ENCODE measurements at places on chromosomes 1 and 21. TPM values are rescaled to one million over a fixed set of nuclear protein-coding genes. Genes with fewer than 3 reads are reported as not detected.

DNA sequence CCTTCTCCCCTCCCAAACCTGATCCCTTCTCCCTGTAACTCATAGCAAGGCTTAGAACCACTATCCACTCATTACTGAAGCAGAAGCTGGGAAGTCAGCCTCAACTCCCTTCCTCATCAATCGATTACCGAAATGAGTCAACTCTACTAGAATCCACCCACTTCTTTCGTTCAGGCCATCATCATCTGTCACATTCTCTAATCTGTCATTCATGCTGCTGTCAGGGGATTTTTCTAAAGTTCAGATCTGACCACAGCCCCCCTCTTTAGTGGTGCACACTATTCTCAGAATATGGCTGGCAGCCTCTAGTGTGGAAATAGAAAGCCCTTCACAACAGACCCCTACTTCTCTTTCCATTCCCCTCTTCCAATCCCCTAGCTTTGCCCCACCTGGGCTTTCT lies 5.1 kb downstream of the NT5C1A start:
- DNase-seq: no peak

DNA sequence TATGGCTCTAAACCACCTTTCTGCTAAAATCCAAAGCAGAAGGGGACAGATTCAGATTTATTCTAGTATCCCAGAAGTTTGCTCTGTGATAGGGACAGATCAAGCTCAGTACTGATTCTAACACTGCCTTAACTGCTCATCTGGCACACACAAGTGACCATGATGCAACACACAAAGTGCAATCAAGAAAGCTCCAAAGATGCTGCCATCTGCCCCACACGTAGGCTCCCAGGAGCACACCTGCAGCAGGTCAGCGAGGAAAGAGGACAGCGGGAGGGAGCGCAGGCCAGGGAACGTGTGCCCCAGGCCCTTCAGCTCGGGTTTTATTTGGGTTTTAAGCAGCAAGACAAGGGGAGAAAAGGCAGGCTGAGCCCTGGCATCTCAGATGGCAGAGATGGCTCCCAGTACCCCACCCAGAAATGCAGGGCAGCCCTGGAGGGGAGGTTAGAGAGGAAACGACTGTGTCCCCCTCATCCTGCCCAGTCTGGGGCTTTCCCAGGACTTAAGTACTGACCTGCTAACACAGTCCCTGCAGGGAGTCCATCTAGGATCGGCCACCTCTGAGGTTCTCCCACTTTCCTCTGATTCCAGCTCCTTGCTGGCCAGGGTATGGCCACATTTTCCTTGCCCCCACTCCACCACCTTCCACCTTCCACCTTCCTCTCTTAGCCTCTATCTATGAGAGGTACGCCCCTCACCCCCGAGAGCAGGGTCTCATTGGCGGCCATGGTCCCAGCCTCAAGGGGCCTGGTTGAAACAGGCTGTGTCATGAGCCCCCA lies 1.2 kb downstream of the TRIM11 start:
- no peak for DNase-seq

GRCh38 chr1:245704765-245705164 lies 550.0 kb downstream of the KIF26B start:
- DNase-seq: no peak

DNA sequence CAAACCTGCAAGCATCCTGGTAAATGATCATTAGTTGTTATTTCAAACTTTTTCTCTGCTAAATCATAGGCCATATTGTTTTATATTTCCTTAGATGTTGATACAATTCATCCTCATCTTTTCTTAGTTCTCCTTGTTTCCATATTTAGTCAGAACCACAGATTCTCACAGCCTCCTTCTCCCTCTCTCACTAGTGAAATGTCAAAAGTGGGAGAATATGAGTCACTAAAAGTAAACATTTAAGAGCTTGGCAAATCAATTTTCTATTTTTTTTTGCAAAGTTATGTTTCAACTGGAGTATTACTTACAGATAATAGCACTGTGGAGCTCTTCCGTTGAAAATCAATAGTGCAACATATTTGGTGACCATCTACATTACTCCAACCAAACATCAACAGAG lies 308.8 kb downstream of the COL11A1 start:
- no peak for DNase-seq

DNA sequence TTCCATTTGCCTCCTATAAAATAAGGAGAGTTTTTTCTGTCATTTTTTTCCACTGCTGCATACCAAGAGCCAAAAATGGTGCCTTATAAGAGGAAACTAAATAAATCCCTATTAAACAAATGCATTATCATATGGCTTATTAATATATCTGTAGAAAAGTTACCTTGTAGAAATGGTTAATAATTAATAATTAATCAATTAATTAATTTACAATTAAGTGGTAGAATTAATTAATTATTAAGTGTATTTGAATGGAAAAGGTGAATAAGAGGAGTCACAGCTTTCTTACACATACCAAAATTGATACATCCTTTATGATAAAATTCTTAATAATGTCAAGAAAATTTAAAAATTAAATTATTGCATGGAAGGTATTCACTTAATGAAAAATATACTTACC lies 35.6 kb upstream of the RGS18 start:
- DNase-seq: no peak

DNA sequence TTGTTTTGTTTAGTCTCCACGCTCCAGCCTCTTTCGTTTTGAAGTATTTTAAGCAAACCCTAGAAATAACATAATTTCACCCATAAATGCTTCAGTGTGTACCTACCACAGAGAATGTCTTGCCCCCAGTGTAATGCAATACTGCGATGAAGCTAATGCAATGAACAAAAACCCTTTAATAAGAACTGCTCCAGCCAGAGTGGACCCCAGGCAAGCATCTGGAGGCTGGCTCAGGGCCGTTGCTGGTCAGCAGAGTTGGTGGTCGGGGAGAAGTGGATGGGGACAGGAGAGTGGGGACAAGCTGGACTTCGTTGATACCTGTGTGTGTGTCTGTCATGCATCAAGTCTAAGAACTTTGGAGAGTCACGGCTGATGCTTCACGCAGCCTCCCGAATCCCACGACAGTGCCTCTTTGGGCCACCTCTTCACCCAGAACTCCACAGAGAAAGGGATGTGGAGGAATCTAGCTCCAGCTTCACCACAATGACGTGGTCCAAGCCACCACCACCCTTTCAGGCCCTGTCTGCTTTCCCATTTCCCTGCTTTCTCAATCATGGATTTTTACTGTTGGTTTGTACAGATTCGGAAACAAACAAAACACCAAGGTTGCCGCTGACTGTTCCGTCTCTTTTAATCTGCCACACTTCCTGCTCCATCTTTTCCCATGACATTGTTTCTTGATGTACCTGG lies 108.6 kb upstream of the ERRFI1 start:
- DNase-seq: no peak

DNA sequence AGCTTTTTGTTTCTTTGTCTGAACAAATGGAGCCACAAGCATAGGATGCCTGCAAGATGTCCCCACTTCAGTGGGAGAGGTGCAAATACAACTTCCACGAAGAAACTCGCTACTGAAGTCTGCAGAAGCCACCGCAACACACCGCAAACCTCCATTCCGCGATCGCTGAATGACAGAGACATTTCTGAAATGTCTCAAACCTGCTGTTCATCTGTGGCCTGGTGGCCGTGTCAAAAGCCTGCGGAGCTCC lies 1.0 kb downstream of the TP53BP2 start:
- DNase-seq: no peak

DNA sequence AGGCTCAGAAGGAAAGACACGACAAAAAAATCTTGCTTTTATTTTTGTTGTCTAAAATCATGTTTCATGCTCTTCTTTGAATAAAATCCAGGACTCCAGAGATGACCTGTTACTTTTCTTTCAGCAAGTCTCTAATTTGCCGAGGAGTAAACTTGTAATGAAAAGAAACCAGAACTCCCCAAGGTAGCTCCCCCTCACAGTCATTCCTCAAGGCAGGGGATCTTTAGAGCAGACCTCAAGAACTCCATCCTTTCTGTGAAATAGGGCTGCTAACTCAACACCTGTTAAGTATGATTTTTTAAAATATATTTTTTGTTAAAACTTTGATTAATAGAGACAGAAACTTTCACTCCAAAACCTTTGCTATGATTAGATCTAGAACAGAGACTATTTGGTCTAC lies 82.7 kb upstream of the ABCD3 start:
- no peak for DNase-seq

DNA sequence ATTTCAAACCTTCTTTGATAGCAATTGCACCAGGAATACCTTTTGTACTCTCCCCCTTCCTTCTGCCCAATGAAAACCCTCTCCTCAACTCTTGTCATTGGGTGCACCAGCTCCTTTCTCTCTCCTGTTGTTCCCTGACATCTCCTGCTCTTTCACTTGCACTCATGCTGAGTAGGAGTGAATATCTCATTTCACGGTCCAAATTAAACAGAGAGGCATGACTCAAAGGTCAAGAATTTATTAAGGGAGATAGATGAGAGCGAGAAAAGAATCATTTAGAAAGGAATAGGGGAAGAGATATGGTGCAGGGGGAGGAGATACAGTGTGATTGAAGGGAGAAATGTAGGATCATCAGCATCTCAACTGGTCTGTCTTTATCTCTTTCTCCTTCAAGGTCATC lies 22.1 kb downstream of the AIM2 start:
- DNase-seq: no peak

DNA sequence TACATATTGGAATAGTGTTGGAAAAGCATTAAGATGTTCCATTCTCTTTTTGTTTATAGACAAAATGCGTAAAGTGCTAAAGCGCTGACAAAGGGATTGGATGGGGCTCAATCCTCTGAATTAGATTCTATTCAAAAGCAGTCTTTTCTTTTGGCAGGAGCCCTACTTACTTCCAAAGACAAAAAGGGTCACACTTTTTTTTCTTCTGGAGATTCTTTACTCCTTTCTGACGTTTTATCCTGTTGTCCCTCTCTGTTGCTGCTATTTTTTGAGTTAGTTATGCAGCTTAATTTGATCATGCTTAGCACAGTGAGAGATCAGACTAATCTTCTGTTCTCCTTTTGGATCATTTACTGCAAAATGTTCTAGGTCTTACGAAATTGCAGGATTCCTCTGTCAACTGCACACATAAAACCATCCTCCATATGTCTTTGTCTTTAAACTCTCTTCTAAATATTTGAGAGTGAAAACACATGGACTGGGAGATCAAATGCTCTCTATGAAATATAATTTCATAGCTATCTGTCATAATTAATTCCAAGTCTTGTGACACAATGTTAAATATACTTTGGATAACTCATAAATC lies 656.4 kb upstream of the ADGRL2 start:
- DNase-seq: no peak

DNA sequence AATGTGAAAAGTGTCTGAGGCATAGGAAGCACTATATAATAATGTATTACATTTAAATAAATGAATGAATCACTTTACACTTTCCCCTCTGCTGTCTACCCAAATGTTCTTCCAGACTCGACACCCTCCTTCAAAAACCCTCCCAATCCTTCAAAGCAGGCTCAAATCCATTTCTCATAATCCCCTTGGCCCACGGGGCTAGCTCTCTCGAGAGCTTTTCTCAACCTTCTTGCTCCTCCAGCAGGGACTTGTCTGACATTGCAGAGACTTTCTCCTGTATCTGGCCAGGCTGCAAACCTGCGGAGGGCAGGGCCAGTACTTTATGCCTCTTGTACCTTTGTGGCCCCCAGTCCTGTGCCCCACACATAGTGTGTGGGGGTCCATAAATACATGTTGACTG lies 14.1 kb upstream of the CNTN2 start:
- no peak for DNase-seq

- DNase-seq: peak; percentile 62
These were observed 704 bp upstream of the CRABP2 start for GRCh38 chr1:156705918-156706656.

DNA sequence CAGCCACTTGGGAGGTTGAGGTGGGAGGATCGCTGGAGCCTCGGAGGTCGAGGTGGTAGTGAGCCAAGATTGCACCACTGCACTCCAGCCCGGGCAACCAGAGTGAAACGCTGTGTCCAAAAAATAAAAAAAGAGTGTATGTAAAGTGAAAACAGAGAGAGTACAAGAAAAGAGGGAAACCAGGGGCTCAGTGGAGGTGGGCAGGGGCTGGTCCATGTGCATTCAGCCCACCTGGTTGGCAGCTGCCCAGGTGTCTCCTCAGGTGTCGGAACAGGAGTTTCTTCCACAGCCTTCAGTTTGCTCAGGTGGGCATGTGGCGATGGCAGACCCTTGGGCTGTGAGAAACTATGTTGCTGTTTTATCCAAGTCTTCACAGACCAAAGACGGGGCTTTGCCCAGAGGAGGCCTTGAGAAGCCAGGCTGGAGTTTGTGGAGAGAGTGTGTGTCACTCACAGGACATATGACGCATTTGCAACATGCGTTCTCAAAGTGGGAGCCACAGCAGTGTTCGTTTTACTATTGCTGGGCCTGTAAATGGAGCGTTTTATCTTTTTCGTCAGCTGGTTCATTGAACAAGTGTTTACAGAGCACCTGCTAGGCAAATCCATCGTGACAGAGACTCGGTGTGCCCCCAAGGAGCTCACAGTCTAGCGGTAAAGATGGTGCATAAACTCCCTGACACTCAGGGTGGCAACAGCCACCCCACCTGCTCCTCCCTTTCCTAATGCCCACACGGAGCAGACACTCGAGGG lies 22.4 kb upstream of the SAMD11 start:
- DNase-seq: no peak

TEX38 gene
- total RNA-seq: not detected

CLDN17 gene
- total RNA-seq: not detected

VSIG8 gene
- not detected for total RNA-seq

ANXA9 gene
- not detected for total RNA-seq

KCNJ6 gene
- not detected for total RNA-seq

PLA2G4A gene
- not detected for total RNA-seq

All from activated B cell treated with CpG ODN at 0.5 μM for 24 hours (primary cell).